AG04450 (cell line): ENCODE measurements at places on chromosomes 5 and 9.

DNA sequence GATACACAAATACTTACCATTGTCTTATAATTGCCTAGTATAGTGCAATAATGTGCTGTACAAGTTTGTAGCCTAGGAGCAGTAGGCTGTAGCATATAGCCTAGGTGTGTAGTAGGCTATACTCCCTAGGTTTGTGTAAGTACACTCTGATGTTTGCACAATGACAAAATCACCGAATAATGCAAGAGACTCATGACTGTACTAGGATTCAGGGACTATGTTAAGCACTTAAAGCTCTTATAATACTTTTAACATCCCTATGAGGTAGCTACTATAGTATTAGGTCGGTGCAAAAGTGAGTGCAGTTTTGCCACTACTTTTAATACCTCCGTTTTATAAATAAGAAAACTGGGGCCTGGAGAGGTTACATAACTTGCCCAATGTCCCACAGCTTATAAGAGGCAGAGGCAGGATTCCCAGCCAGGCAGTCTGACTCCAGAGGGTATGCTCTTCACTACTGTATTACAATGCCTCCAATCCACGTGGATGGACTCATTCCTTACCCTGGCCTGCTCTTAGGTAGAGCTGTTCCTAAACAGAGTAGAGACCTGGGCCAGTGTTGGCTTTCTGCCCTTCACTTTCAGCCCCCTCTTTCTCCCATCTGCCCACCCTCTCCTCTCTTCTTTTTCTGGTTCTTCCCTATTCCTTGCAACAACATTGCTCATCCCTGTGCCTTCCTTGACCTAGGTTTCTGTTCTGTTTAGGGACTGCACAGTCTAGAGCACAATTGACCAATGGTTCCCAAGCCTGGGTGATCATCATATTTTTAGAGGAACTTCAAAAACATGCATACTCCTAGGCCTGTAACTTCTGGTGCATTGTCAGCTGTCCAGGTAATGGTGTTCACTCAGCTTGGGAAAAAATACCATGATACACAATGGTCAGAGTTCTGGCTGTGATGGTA lies 114.0 kb downstream of the CARTPT start:
- DNase-seq, result no peak

GRCh38 chr9:133166392-133166791 lies 2.7 kb upstream of the GBGT1 start:
- no peak for DNase-seq

- DNase-seq, result no peak
Observed at GRCh38 chr5:44814761-44815160, 6.0 kb downstream of the MRPS30 start.

- DNase-seq, result no peak
Observed at GRCh38 chr5:149358868-149359495, 1.1 kb downstream of the PCYOX1L start.

- no peak for DNase-seq
Observed at GRCh38 chr5:59058237-59058636, 475.4 kb downstream of the RAB3C start.

- no peak for DNase-seq
Observed at GRCh38 chr9:124840300-124840833, 12.9 kb upstream of the WDR38 start.

DNA sequence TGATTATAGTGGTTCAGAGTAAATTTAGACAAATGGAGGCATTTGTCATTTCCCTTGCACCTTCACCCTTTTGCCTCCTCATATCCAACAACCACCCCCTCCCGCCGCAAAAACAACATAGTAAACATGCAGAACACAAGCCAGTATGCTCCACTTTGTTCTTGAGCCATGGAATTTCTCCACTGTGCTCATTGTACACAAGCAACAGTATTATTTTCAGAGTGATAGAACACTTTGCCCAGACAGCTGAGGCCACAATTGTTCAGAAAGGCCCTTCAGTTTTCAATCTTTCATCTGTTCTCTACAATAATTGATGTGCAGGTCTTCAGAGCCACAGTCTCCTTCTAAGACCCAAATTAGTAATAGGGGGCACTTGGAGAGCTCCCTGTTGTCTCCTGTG lies 272.8 kb upstream of the SLC30A5 start:
- no peak for DNase-seq

- DNase-seq, result no peak
Observed at GRCh38 chr5:172844577-172844838, 10.5 kb downstream of the ERGIC1 start.

GRCh38 chr5:168614661-168615060 lies 35.5 kb upstream of the PANK3 start:
- DNase-seq, result no peak

GRCh38 chr9:135927195-135928013 lies 20.1 kb upstream of the CAMSAP1 start:
- DNase-seq, result no peak

DNA sequence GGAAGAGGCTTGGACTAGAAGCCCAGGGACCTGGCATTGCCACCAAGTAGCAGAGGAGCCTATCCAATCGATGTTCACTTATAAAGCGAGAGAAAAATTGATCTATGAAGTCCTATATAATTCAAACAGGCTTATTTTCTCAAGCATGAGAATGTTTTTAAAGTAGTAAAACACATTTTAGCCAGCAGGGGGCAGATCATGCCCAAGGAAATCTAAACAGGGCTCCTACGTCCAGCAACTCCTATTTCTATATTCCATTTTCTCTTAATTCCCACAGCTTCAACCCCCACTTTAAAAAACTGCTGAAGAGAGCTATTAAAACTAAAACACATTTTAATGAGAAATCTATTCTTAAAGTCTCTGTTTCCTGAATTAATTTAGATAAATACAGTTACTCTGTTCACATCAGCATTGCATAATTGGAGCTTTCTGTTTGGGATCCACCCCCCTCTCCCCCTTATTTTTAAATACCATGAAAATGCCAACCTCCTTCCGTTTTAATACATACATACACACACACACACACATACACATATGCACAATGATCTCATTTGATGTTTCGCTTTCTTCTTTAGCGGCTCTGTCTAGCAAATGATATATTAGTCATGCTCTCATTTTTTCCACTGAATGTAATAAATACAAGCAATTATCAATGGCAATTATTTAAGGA lies 144.9 kb downstream of the MYO10 start:
- DNase-seq, result no peak

DNA sequence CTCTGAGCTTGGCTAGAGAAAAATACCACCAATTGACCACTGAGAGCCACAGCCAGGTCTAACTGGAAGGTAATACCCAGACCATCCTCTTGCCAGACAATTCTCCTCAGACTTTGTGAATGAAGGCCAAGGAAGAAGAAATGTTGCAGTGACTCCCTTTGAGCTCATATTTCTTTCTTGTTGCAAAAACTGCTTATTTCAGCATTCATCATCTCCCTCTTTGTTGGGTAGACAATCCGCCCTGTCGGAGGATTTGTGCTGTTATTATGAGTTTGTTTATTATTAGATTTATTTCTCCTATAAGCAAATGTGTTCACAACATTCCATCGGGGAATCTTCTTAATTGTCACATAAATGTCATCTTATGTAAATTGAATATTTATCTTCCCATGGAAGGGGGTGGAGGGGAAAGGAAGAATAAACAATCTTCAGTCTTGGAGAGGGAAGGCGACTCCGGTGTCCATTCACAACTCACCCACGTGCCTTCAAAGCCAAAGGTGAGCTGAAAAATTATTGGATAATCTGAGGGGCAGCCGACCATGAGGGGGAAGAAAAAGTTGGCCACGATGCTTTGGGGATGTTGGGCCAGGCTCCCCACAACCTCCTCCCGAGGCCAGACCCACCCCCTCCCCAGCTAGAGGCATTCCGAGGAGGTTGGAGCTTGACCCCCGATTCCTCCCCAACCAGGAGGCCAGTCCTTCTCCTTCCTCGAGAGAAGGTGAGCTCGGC lies 1.8 kb upstream of the JADE2 start:
- DNase-seq, result no peak

- no peak for DNase-seq
Observed at GRCh38 chr5:142475102-142475513, 150.3 kb upstream of the SPRY4 start.

GRCh38 chr9:84754461-84754860 lies 84.9 kb downstream of the NTRK2 start:
- DNase-seq, result no peak

DNA sequence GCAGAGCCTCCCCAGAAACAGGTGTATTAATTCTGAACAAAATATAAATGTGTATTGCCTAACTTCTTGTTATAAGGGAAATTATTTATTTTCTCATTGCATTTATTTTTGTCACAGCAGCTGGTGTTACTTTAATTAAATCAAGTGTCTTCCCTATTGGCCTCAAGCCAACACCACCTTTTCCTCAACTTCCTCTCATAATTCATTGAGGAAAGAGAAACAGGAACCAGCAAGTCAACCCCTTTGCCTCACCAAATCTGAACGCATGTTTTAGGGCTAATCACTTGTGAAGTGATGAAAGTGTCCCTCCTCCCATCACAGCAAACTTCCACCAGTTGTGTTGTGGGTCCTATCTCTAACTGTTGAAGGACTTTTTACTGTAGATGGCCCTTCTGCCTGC lies 73.1 kb downstream of the DIRAS2 start:
- DNase-seq, result no peak

DNA sequence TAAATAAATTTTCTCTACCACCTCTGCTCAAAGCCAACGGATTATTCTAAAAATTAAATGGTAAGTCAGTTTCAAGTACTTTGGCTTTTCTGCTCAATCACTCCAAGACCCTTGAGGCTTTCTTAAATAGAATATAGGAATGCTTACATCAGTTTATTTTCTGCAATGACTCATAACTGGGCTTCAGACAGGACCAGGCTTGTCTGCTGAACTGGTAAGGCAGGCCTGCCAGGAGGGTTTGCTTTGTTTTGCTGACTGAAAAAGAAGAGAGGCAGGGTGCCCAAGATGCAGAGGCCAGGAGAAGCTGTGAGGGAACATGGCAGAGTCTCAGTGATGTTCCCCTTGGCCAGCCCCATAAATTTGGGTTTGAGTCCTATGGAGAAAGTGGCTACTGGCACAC lies 60.3 kb upstream of the EPB41L4A start:
- DNase-seq, result peak; percentile 3

GRCh38 chr9:13228431-13228830 lies 51.1 kb downstream of the MPDZ start:
- DNase-seq, result no peak

GRCh38 chr9:99070681-99071080 lies 34.2 kb upstream of the TGFBR1 start:
- DNase-seq, result no peak
